ENCODE measurements at places on chromosomes 2 and 18. TPM values are rescaled to one million over a fixed set of nuclear protein-coding genes. Genes with fewer than 3 reads are reported as not detected.

DNA sequence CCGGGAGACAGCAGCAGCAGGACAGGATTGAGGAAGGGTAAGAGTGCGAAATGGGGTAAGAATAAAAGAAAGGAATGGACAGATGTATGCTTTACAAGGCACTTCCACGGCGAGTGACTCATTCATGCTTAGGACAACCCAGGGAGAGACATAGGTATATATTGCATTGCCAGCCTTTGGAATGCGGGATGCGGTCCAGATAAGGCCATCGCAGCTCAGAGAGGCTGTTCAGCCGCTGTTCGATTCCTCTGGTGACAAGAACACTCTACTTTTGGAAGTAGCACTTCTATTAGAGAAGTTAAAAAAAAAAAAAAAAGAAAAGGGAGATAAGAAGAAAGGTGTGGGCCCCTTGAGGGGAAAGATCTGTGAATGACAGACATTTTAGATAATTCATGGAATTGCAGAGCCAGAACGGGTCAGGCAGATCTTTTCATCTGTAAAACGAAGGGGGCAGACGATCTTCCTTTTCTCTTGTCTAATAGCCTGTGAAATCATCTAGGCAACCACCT is 819 bp upstream of the NCOA1 start:
- no peak for DNase-seq

GRCh38 chr18:9684881-9685614 is 23.1 kb upstream of the RAB31 start:
- no peak for DNase-seq

Gene MROH2A
- not detected for polyA plus RNA-seq

Gene ASPRV1
- polyA plus RNA-seq: 5.2 TPM

GRCh38 chr2:232042911-232043574 is 81.5 kb downstream of the DIS3L2 start:
- DNase-seq: no peak

- DNase-seq: no peak
These were observed 471.5 kb downstream of the PIK3C3 start for GRCh38 chr18:42426496-42427015.

GRCh38 chr2:183195397-183195796 is 71.2 kb downstream of the NUP35 start:
- no peak for DNase-seq

- no peak for DNase-seq
These were observed 16.8 kb downstream of the RPL31 start for GRCh38 chr2:101018934-101019333.

DNA sequence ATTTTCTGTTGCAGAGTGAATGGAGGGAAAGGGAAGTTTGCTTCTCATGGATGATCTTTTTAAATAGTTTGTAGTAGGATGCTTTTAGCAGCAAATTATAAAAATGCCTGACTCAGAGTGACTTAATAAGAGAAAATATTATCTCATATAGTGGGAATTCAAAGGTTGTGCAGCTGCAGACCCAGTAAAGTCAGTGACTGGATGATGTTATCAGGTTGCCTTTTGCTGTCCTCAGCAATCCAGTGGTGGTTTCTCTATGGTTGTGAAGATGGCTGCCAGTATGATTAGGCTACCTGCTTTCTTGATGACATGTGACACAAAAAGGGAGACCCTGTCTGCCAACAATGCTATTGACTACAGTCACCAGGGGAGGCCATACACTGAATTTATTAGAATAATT is 184.8 kb downstream of the DIS3L2 start:
- DNase-seq: no peak

DNA sequence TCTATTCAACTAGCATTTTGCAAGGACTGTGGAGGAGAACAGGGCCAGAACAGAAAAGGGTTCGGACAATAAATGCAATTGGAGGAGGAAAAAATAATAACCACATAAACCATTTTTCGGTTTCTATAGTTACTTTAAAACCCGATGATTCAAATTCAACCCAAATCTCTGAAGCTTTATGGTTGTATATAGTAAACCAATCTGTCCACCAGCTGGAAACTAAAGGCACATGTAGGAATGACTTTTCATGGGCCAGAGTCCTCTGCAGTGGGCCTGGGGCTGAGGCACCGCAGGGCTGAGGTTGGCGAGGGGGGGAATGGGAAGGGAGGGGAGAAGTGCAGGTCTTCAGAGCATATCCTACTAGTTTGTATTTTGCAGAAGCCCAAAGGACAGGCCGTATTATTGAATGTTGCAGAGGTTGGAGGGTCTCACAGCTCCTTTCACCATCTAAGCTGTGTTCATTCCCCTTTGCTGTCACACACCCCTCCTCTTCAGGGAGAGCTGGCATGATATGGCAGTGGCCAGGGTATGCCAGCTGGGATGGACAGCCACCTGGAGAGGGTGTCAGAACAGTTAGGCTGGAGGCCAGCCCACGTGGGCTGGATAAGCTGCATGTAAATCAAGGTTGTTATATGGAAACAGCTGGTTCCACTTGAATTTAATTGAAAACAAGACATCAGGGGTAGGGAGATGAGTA is 267.1 kb downstream of the PRKCE start:
- no peak for DNase-seq

DNA sequence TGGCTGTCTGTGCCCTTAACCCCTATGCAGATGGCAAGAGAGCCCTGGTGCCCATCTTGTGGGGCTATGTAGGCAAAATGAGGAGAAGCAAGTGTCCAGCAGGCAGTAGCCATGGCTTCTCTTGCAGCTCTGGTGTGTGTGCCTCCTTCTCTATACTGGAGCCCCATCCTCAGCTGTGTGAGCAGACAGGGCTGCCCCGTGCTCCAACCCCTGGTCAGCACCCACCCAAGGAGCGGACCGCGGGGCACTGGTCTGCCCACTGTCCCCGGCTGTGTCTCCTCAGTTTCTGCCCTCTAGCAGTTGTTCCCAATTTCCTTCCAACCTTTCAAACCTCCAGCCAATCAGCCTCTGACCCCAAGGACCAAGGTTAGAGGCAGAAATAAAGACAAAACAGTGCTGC is 134.9 kb upstream of the GLI2 start:
- no peak for DNase-seq

DNA sequence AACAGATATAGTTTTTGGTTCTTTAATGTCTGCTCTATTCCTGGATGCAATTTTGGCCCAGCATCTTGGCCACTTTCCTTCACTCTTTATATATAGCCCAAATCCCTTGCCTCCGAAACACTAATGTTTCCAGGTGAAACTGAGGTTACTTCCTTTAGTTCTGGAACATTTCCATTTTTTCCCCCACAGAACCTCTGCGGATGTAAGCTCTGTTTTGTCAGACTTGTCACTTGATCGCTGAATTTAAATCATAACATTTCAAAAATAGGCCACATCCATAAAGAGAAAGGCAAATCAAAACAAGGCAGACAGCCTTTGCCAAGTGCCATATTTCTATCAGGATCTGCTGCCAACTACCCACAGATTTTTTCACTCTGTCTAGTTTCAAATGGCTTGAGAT is 115.1 kb downstream of the ANKRD44 start:
- no peak for DNase-seq

DNA sequence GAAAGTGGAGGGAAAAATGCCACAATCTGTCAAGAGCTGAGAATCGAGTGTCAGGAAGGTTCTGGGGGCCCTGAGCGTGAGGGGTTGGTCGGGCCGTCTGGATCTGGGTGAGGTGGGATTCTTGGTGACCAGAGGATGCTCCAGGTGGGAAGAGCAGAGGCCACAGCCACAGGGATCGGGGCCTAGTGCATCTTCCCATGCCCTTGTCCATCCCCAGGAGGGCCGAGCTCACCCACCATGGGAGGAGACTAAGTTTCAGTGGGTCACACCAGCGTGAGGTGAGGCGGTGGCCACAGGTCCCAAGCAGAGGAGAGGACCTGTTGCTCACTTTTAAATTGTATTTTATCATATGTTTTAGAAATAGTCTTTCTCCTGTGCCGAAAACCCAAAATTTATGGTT is 70.0 kb downstream of the TMEM18 start:
- DNase-seq: no peak

DNA sequence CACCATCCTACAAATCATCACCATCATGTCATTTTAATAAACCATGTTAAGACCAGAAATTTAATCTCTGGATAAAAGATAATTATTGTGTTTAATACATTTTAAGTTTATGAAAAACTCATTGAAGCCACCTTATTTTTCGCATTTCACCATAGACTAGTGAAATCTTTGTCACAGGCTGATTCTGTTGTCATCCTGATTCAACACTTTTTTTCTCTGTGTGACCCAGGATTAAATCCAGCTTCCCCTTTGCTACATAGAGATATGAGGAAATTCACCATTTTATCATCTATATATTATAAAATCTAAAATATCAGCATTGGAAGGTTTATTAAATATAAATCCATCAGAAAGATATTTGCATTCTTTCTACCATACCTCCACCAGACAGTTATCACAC is 29.2 kb upstream of the MRO start:
- no peak for DNase-seq

DNA sequence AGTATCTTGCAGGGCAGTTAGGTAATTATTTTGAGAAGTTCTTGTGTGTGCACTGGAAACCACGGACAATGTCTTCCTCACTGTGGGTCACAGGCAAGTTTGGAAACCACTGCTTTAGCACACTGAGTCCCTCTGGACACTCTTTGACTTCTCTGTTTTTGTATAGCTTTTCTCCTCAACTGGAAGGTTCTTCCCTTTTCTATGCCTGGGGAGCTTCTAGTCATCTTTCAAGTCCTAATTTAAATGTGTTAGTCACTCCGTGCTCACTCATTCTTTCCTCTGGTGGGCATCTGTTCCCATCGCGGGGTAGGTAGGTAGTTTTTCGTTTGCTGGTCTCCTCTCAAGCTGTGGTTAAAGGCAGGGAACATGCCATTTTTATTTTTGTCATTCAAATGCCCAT is 32.1 kb downstream of the E2F6 start:
- no peak for DNase-seq

- DNase-seq: peak; percentile 46
These were observed at the start of gene TACR1 for GRCh38 chr2:75199428-75200011. Gene TACR1 (minus strand): TSS chr2:75199520. CDS start chr2:75198934, 586 bp downstream.

Gene XDH
- polyA plus RNA-seq: 0.23 TPM
